ENCODE measurements at places on chromosomes 13 and 19. TPM values are rescaled to one million over a fixed set of nuclear protein-coding genes. Genes with fewer than 3 reads are reported as not detected.

The HRC gene
- total RNA-seq = not detected

The CYP2A6 gene
- not detected for total RNA-seq

The TSHZ3 gene
- 2.2 TPM for total RNA-seq

The SIPA1L3 gene
- 33.5 TPM for total RNA-seq

The ZNF560 gene
- total RNA-seq = not detected

The GRIN3B gene
- 3.2 TPM for total RNA-seq

The CEBPA gene
- total RNA-seq = 7.8 TPM

The IQCN gene
- total RNA-seq = 0.58 TPM

The GPR18 gene
- not detected for total RNA-seq

The GSX1 gene
- total RNA-seq = not detected

The TNNT1 gene
- total RNA-seq = 131 TPM

The KIR2DL1 gene
- not detected for total RNA-seq

The PSG3 gene
- total RNA-seq = 0.09 TPM

The ZNF628 gene
- 7.9 TPM for total RNA-seq

The NLRP7 gene
- 0.05 TPM for total RNA-seq

The SPHK2 gene
- 14.5 TPM for total RNA-seq

The GARRE1 gene
- 12.6 TPM for total RNA-seq

The HPN gene
- 0.06 TPM for total RNA-seq

The CLEC17A gene
- total RNA-seq = not detected

The CERS1 gene
- 5.6 TPM for total RNA-seq

The COX7A1 gene
- total RNA-seq = not detected

The INSL3 gene
- 0.52 TPM for total RNA-seq

The PAN3 gene
- 7.1 TPM for total RNA-seq

The MEDAG gene
- 0.10 TPM for total RNA-seq

The ATP4A gene
- total RNA-seq = not detected

The ZNF221 gene
- 0.51 TPM for total RNA-seq

The SHANK1 gene
- total RNA-seq = 0.18 TPM

The TNFSF9 gene
- total RNA-seq = 2.3 TPM

The FRY gene
- total RNA-seq = 0.09 TPM

The DHRS12 gene
- total RNA-seq = 5.5 TPM

The VN1R2 gene
- total RNA-seq = not detected

All from A549 treated with Hydrocortisone at 1 μM for 4 hours (cell line).